ENCODE measurements at places on chromosomes 7 and 10. TPM values are rescaled to one million over a fixed set of nuclear protein-coding genes. Genes with fewer than 3 reads are reported as not detected.

- DNase-seq: no peak
Measured at GRCh38 chr7:155362380-155363145, 64.9 kb downstream of the INSIG1 start.

DNA sequence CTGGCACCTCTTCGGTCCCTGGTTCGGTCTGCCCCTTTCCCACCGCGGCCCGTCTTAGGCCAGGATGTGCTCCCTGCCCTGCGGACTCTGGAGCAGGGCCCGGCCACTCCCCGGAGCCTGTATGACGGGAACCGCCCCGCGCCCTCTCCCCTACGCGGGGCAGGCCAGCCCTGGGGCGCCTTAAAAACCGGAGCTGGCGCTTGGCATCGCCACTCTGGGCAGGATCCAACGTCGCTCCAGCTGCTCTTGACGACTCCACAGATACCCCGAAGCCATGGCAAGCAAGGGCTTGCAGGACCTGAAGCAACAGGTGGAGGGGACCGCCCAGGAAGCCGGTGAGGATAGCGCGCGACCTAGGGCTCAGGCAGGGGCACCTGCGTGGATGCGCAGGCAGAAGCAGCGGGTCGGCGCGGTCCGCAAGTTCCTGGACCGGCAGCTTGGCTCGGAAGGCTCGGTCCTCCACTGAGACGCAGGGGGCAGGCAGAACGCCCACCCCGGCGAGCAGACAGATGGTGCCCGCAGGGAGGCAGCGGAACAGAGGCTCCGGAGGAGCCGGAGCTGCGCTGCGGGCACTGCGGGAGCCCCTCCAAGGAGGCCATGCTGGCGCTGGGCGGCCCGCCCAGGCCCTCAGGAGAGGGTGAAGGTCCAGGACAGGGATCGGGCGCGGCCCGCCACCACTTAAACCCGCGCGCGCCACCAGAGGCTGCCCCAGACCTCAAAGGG lies at the start of gene ADIRF:
ADIRF (plus strand) TSS at position 212 of the 723 bp plus-strand sequence; CDS start at position 275, 63 bp downstream.
- no peak for DNase-seq

DNA sequence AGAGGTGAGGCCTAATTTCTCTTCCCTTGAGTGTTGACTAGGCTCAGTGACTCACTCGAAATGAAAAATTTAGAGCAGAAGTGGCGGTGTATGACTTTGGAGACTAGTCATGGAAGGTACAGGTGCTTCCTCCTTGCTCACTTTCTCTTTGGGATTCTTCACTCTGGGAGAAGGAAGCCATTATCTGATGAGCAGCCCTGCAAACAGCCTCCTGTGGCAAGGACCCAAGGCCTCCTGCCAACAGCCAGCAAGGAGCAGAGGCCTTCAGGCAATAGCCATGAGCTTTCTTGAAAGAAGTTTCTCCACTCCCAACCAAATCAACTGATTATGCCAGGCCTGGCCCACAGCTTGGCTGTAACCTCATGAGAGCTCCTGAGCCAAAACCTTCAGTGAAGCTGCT lies 369.6 kb upstream of the VWC2 start:
- no peak for DNase-seq

- DNase-seq: no peak
Measured at GRCh38 chr10:3149918-3150317, 22.7 kb downstream of the PITRM1 start.

- DNase-seq: no peak
Measured at GRCh38 chr10:60963441-60964256, 19.7 kb upstream of the RHOBTB1 start.

DNA sequence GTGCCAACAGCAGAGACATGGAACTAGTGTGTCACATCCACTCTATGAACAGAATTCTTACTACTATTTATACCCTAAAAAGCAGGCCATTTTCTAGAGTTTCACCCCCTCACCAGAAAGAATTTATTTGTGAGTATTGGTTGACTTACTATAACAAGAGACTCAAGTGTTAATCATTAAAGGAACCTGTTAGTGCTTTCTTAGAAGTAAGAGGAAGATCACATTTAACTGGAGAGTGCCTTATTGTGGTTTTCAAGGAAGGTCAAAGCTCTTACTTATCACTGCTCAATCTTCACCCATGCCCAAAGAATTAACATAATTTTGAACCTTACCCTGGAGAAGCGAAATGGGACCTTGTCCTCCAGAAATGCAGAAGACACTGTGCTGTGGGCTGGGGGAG lies 169.3 kb upstream of the PRSS1 start:
- no peak for DNase-seq

GRCh38 chr7:132750530-132751217 lies 174.4 kb upstream of the PLXNA4 start:
- DNase-seq: no peak

- DNase-seq: no peak
Measured at GRCh38 chr10:125158601-125159485, 1.5 kb downstream of the CTBP2 start.

- DNase-seq: no peak
Measured at GRCh38 chr7:90688810-90689209, 92.7 kb downstream of the CDK14 start.

- DNase-seq: no peak
Measured at GRCh38 chr7:44084701-44085100, 2.4 kb upstream of the POLM start.

- DNase-seq: no peak
Measured at GRCh38 chr10:31593124-31593523, 274.1 kb downstream of the ZEB1 start.

DNA sequence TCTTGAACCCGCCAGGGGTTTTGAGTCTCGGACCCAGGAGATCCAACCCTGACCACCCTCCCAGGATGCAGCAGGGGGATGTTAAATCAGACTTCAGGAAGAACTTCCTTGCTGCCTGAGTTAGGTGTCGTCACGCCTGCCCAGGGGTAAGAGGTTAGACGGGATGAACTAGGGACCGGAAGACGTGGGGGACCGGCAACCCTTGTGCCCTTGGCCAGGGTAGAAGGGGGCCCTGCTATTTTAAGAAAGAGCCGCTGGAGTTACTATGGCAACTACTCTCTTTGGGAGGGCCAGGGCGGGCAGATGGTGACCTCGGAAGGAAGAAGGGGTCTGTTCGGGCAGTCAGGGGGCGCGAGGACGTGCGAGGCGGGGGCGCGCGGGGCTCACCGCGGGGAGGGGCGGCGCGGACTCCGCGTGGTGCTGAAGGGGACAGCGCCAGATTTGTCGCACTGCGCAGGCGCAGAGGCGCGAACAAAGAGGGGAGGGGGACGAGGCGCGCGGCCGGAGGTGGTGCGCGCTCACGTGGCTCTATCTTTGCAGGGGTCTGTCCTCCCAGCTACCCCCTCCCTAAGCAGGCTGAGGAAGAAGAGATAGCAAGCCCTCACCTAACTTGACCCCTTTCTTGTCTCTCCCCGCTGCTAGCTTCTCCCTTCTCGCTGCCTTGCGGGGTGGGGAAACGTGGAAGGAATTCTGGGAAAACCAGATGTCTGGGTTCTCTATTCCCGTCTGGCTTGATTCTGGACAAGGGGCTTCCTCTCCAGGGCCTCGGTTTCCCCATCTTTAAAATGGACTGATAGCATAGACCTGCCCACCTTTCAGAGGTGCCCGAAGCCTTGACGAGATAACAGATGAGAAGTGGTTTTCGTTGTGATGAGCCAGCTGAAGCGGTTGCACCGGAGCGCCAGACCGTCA lies 940 bp upstream of the PSD start:
- peak; percentile 64 for DNase-seq

Gene CLEC5A
- total RNA-seq: not detected

Gene CASTOR2
- 1.7 TPM for total RNA-seq

Gene NODAL
- not detected for total RNA-seq

- no peak for DNase-seq
Measured at GRCh38 chr10:124197371-124198124, 104.2 kb upstream of the CHST15 start.

Gene ERVW-1
- total RNA-seq: not detected

GRCh38 chr7:100711369-100711768 lies 5.4 kb downstream of the POP7 start:
- no peak for DNase-seq

DNA sequence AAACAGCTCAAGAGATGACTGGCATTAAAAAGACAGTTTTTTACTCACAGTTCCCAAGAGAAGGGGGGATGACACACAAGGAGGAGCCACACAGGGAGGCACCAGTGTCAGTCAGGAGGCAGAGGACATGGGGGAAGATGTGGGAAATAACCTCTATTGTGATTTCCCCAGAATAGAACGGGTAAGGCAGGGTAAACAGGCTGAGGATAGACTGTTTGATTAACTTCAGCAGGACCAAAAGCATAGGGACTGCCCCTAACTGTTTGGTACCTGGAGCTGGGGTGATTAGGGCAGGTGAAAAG lies 60.7 kb downstream of the RAPGEF5 start:
- no peak for DNase-seq

DNA sequence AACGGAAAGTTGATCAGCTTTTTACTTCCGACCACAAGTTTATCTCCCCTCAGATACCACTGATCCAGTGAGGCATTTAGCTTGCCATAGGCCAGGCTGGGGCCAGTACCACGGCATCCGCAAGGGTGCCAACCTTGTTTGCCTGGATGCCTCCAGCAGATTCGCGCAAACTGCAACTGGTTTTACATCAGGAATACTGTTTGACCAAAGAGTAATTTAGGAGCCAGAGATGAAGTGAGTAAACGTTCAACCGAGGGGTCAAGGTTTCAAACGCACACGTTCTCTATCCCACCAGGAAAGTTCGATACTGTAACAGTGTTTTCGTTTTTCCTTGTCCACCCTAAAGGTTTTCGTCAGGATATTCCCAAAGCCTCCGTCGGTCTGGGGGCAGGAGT lies 266 bp upstream of the MDFIC start:
- DNase-seq: peak; percentile 18

Gene NOC3L
- 48.8 TPM for total RNA-seq

Gene PIK3CG
- total RNA-seq: 18.4 TPM

DNA sequence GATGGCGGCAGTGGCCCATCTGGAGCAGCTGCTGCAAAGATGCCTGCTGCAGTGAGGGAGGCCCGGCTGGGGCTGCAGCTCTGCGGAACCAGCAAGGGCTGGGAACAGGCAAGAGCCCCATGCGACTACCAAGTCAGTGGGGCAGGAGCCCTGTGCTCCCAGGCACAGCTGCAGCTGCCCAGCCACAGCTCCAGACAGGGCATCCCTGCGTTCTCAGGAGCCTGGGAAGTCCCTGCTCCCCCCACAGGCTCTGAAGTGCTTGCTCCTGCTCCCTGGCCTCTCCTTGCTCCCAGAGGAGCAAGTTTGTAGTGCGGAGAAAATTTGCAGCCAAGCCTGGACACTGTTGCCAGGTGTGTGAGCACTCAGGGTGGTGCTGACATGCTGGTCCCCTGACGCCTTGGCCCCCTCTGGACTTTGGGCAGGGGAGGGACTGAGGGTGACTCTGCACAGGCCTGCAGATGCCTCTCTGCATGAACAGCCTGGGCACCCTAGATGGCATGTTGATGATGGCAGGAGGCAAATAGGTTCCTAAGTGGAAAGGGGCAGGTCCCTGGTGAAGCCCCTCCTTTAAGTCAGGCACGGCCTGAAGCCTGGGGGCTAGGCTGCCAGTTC lies 105.6 kb downstream of the LYZL1 start:
- no peak for DNase-seq

GRCh38 chr7:140671966-140672365 lies 779 bp upstream of the ADCK2 start:
- DNase-seq: no peak

DNA sequence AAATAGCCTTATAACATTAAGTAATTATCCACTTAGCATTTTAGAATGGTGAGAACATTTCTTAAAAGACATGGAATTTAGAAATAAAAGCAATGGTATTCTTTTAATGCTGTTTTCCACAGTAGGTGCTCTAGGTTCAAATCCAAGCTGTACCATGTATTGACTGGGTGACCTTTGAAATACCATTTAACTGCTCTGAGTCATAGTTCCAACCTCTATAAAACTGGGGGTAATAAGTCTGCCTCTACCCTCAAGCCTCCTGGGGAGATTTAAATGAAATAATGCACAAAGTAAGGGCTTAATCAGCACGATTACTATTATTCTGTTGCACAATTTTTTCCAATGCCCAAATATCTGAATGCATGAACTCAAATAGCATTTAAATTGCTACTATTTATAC lies 236.4 kb upstream of the CCDC6 start:
- no peak for DNase-seq

DNA sequence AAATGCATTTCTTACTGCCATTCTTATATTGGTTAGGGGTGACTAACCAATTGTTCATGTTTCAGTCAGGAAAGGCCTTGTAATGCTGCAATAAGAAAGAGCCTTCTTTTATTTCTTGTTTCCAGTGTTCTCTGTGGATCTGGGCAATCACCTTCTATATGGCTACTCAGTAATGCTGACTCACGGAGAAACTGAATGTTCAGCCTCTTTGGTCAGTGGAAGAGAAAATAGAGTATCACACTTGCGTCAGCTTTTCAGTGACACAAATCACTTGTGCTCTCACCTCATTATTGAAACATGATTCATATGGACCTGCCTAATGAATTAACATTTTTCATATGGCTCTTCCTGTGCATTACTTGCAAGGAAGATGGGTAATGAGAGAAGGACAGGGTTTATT lies 243.9 kb upstream of the POT1 start:
- DNase-seq: no peak

- DNase-seq: no peak
Measured at GRCh38 chr7:44772440-44772839, 23.8 kb downstream of the ZMIZ2 start.

DNA sequence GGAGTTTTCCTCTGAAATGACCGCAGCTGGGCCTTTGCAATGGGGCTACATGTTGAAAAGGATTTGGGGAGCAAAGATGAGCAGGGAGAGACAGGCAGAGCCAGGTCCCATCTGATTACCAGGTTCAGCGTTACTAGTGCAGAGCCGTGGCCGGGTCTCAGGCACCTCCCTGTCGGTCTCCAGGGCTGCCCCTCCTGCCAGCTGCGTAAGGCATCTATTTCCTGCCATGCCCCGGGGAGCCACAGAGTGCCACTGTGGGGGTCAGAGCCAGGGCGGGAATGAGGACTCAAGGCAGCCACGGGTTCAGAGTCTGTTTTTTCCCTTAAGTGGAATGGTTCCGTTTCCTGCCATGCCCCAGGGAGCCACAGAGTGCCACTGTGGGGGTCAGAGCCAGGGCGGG lies 382.6 kb upstream of the SHH start:
- DNase-seq: no peak

All from activated T-cell treated with anti-CD3 and anti-CD28 coated beads, Interleukin-2, amount 50 U/mL, for 4 hours (primary cell).